MV-4-11 (cell line): ENCODE measurements at places on chromosomes 16 and 17.

- DNase-seq, result no peak
These were observed 13.0 kb downstream of the PITPNC1 start for GRCh38 chr17:67390006-67390645.

DNA sequence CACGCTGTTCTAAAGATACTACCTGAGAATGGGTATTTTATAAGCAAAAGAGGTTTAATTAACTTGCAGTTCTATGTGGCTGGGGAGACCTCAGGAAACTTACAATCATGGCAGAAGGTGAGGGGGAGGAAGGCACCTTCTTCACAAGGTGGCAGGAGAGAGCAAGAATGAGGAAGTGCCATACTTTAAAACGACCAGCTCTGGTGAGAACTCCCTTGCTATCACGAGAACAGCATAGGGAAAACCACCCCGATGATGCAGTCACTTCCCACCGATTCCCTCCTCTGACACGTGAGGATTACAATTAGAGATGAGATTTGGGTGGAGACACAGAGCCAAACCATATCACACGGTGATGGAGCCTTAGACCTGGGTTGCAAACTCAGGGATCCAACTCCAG, 317.5 kb upstream of the EEF2KMT start:
- no peak for DNase-seq

DNA sequence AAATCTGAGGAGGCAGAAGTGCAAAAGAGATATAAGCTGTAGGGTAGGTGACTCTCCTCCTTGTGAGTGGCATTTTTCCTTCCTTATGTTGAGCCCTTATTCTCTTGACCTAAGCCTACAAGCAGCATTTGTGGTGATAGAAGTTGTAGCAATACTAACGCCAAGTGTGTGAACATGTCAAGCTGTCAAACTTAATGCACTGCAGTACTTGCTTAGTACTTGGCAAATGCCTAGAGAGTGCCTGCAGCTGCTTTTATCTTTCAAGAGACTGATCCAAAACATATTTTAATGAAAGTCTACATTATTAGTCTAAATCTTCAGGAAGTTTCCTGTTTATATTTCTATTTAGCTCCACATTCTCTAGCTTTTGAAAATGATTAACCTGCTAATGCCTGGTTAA, 83.2 kb downstream of the CNTNAP4 start:
- DNase-seq, result no peak

DNA sequence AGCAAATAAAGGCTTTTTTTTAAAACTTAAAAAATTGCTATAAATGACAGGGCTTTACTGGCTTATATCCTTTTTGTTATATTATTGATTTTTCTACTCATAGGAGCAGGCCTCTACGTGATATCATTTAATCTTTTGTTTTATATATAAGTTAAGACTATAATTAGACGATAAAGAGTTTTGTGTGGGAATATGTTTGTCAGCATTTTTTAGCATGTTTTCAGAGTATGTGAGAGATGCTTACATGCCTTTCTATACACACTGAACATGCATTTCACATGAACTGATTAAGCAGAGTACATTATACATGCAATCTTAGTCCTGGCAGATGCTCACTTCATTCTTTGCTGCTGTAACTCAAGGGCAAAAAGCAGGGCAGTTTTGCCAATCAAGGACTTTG, 7.7 kb upstream of the KRT222 start:
- no peak for DNase-seq

DNA sequence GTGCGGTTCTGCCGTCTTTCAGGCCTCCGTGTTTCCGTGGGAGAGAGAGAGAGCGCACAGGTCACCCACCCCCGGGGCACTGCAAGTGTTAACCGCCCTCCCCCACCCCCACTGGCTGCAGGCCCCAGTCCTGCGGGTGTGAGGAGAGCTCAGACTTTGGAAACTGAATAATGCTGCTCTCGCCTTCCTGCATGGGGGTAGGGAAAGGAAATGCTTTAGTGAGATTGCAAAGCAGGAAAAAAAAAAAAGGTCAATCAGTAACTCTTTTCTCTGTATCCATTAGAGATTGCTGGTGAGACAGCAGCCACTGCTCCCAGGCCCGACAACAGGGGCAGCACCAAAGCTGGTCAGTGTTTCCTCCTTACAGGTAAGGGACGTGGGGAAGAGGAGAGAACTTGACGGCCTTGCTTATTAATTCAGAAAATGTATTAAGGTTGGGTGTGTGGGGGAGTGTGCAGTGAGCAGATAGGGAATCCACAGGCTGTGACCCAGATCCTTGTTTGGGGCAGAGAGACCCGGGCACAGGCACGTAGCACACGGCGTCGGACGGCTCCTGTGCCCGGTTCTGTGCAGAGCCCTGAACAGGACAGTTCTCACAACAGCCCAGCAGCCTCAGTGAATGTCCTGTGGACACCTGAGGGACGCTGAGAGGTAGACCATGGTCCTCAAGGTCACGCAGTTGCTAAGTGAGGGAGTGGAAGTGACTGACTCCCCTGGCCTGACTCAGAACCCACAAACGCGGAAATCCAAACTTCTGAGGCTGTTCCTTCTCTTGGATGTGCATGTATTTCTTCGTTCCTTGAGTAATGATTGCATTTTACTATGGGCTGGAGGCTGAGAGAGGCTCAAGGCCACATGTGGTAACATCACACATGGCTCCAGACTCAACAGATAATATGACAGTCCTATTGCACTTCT, 156.5 kb downstream of the FOXL1 start:
- DNase-seq, result no peak

DNA sequence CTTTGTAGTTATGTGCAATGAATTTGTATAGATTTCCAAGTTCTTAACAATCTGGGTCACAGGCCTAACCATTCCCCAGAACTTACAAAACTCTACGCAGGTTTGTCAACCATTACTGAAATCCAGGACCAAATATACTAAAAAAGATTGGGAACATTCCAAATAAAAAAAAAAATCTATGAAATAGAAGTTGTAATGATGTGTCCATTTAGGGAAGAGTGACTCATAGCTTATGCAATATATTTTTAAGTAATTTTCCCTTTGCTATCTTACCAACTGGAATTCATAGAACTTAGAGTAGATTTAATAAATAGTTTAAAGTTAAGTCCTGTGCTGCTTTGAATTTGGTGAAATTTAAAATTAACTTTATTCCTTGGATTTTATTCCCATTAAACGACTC, 393.2 kb downstream of the PMP22 start:
- peak; percentile 20 for DNase-seq

GRCh38 chr17:55668312-55668920, 54.2 kb downstream of the TMEM100 start:
- DNase-seq, result no peak

DNA sequence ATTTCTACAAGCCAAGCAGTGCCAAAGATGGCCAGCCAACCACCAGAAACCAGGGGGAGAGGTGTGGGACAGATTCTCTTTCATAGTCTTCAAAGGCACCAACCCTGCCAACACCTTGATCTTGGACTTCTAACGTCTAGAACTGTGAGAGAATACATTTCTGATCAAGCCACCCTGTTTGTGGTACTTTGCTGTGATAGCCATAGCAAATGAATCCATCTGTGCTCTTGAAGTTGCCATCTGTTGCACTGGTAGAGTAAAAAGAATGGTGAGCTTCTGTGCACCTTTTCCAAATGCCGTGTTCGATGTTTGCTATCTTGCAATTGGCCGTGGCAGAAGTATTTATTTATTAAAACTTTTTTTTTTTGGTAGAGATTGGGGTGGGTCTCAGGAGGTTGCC, 16.7 kb upstream of the ADGRG1 start:
- no peak for DNase-seq

DNA sequence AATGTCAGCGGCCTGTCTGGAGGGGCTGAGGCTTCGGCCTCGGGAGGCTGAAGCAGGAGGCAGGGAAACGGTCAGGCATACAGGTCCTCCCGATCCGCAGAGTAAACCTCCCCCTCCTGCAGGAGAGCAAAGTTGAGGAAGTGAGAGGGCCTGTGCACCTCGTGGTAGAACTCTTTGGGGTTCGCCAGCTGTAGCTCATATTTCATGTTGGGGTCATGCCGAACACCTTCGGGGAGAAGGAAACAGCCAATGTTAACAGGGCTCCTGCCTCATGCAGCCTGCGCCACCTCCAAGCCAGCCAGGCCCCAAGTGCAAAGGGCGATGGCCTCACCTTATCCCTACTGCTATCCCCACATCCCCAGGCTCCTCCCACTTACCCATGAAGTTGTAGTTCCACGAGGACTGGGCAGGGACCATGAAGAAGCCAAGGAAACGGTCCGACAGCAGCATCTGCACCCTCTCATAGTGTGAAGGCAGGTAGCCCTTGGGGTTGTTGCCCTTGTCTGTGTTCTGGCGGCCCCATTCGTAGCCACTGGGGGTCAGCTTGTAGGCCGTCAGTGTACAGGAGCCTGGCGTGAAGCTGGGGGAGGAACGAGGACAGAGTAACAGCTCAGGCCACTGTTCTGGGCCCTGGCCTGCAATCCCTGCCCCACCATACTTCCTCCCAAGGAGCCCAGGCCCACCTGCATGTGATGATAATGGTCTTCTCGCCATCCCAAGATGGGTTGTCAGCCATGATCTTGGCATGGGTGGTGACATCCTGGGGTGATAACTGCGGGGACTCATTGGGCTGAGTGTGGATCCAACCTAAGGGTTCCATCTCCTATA, 1.3 kb upstream of the RILP start:
- peak; percentile 23 for DNase-seq

- no peak for DNase-seq
These were observed 13.5 kb upstream of the METRNL start for GRCh38 chr17:83065660-83066542.

- DNase-seq, result no peak
These were observed 35.7 kb upstream of the GNA13 start for GRCh38 chr17:65092262-65092661.

DNA sequence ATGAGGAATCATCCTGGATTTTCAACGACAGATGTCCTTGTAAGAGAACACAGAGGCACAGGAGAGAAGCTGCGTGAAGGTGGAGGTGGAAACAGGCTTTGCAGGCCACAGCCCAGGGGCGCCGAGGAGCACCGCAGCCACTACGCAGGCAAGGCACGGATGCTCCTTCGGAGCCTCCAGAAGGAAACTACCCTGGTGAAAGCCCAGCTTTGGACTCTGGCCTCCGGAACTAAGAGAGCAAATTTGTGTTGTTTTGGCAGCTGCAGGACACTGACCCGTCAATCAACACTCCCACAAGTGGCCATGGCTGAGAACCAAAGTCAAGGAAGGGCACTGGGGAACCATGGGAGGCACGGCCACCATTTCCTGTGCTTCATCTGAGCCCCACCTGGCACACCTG, 3.4 kb downstream of the ARL16 start:
- DNase-seq, result no peak

- DNase-seq, result no peak
These were observed 1.3 kb upstream of the DNAI2 start for GRCh38 chr17:74272731-74273201.

GRCh38 chr16:10610499-10611184, 30.2 kb upstream of the EMP2 start:
- no peak for DNase-seq

- DNase-seq, result no peak
These were observed 21.1 kb upstream of the TFAP4 start for GRCh38 chr16:4293822-4294457.

DNA sequence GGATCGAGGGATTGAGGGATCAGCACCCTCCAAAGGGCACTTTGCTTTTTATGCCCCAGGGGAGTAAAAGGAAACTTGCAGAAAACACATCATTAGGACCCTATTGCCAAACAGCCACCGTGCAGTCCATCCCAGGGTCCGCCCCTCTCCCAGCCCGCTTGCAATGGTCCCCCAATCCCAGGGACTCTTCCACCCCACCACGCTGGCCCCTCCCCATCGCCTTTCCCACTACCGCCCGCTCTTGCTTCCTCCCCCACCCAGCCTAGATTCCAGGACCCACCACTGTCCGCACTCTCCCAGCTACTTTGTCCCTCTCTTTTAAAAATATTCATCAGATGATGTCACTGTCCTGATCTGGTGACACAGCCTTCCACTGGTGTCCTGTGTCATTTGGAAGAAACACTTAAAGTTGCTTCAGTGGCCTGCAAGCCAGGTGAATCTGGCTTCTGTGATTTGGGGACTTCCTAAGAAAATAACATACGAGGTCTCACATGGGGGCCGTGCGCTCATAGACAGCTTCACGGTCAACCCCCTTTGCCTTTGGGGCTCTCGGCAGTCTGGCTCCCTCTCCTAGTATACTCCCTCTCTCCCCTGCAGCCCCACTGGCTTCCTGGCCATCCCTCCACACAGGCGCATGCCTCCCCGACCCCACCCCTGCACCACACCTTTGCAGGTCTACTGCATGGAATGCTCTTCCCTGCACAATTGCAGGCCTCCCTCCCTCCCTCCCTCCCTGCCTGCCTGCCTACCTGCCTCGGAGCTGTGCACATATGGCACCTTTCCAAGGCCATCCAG, 127.9 kb downstream of the RBFOX3 start:
- no peak for DNase-seq

DNA sequence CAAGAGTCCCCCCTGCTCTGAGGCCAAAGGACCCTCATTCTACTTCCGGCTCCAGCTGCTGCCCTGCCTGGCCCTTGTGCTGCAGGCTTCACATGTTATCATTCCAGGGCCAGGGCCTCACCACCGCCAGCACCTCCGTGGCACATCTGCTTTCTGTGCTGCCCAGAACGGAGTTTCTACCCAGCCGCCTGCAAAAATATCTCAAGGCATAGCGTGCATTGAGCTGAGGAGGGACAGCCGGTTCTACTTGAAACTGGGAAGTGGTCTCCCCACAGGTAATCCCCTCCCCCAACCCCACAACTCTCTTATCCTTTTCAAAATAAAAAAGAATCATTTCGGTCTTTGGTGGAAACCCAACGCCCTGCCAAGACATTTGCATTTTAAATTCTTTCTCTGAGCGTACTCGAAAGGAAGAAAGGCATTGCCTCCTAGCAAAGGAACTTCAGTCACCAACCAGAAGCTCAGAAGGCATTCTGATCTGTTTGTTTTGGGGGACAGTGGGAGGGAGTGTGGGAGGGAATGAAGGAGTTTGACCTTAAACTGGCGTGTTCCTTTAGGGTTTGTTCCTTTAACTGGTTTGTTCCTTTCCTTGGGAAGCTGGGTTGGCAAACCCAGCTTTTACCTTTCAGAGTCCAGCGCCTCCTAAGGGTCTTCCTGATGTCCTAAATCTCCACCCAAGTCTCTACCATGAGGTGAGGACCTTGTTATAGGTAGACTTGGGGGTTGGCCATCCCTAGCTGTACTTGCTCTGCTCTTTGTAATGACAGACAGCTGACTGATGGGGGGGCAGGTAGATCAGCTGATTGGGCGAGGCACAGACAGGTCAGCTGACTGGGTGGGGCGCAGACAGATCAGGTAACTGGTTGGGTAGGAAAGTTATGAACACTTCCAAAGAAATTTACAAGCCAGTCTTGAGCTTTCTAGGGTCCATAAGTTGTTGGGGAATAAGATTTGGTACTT, 33.4 kb upstream of the PIK3R6 start:
- no peak for DNase-seq
